Kidney epithelial cell (primary cell): ENCODE measurements at places on chromosomes 1 and 21. TPM values are rescaled to one million over a fixed set of nuclear protein-coding genes. Genes with fewer than 3 reads are reported as not detected.

DNA sequence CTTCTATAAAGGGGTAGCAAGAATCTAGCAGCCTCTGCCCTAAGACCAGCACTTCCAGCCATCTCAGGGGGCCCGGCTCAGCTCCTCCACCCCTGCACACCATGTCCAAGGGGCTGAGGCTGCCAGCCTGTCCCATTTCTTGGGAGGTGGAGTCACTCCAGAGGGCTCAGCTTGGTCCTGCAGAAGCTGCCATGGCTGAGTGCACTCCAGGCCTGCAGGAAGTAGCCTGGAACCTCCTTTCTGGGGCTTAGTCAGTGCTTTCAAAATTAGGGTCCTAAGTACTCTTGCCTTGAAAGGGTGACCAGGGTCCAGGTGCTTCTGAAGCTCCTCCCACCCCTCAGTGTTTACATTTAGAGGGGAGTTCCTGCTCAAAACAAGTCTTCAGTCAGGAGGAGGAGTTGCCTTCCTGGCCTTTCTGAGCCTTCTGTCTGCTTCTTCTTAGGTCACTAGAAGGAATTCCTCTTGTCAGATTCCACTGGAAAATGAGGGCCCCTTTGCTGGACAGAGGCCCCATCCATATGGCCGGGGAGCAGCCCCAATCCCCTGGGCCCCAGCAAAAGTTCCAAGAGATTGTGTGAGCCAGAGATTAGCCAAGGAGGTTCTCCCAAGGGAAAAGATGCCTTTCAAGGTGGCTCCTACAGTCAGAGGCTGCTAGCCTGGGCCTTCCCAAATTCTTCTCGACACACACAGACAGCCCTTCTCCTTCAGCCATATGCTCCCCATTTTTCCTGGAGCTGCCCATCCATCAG, 128.1 kb upstream of the VAMP3 start:
- peak; percentile 19 for DNase-seq

GRCh38 chr1:92820551-92820950, 11.3 kb upstream of the RPL5 start:
- DNase-seq: no peak

DNA sequence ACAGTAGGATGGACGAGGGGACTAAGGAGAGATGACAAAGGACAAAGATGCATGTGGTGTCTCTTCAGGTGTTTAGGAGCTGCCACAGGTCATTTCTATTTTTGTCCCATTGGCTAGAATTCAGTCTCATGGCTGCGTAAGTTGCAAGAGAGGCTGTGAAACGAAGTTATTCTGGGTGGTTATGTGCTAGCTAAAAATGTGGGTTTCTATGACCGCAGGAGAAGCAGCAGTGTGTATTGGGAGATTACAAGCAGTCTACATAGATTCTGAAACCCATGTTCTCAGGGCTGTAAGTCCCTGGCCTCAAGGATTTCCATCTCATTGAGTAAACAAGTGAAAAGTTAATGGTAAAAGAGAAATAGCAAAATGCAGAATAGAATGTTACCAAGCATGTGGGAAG, 110.7 kb downstream of the SPATA46 start:
- DNase-seq: no peak

DNA sequence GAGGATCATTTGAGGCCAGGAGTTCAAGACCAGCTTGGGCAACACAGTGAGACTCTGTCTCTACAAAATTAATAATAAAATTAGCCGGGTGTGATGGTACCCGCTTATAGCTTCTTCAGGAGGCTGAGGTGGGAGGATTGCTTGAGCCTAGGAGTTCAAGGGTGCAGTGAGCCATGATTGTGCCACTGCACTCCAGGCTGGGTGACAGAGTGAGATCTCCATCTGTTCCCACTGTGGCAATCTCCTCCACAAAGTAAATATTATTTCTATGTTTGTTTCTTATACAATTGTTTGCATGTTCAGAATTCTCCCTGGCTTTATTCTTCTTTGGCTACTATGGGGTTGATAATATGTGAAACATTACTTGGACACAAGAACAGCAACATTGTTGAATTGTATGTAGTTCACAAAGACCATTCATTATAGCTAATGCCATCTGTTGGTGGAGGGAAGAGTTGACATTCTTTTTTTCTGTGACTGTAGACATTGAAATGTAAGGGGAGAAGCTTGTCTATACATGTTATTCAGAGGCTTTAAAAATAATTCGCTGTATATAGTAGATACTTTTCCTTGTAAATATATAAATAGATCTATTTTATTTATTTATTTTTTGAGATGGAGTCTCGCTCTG, 47.8 kb upstream of the SRSF10 start:
- DNase-seq: no peak

GRCh38 chr1:17982197-17982596, 125.4 kb upstream of the IGSF21 start:
- DNase-seq: no peak

GRCh38 chr1:248837045-248837780, 811 bp upstream of the ZNF672 start:
- no peak for DNase-seq

DNA sequence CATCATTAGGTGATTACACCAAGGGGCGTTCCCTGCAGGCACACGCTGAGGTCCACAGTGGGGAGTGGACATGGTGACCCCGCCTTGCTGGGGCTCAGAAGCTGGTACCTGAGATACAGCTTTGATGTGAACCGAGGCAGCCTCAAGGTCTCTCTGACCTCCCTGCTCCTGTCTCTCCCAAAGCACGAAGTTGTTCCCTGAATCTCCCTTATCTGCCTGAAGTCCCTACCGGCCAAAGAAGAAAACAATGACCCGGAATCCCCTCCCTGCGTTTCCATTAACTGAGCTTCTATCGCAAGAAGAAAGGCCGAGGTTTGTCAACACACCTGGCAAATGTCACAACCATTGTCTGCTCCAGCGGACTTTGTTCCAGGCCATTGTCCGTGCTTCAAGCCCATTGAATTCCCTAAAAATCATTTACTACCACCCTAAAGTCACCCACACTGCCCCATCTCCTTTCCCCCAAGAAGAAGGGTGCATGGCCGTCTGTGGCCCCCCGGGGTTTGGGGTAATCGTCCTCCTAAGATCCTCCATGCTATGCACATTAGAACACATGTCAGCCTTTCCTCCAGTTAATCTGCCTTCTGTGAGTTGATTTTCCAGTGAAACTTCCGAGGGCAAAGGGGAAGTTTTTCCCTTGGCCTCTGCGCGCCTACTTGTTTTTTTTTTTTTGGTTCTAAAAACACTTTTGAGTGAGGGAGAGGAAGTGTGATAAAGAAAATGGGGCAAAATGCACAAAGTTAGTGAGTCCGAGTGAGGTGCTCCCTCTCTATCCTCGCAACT, 48.1 kb upstream of the COL18A1 start:
- no peak for DNase-seq

- DNase-seq: no peak
These were observed 17.9 kb upstream of the ABCG1 start for GRCh38 chr21:42200906-42201614.

DNA sequence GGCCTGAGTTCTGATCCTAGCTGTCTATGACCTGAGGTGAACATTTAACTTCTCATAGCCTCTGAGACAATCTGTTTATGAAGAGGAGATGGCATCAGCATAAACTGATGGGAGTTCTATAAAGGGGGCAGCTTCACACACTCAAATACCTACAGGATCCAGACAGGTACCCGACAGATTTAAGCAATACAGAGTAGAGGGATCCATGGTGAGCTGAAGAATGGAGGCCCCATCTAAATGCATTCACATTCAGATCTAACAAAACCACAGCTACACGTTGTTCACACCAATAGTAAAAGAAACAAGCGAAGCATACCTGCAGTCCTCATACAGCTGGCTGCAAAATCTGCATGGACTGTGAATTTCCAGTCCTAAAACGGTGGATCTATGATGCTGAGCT, 48.7 kb upstream of the ESRRG start:
- DNase-seq: no peak

GRCh38 chr1:115544131-115544530, 97.6 kb upstream of the VANGL1 start:
- no peak for DNase-seq

- no peak for DNase-seq
These were observed 99.2 kb upstream of the ACTL8 start for GRCh38 chr1:17655922-17656321.

GRCh38 chr1:47866601-47867437, 130.4 kb downstream of the TRABD2B start:
- DNase-seq: no peak

DNA sequence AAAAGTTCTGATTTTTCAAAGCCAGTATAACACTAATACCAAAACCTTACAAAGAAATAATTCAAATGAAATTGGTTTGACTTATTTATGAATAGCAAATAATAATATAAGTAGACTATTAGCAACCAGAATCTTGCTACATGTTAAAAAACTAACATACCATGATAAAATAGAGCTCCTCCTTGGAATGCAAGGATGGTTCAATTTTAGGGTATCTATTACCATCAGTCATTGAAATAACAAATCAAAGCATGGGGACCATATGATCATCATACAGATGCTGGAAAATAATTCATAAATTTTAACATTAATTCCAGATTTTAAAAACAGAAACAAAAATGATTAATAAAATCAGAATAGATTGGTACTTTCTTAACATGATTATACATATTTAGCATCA, 66.3 kb downstream of the RRAGC start:
- DNase-seq: no peak

- no peak for DNase-seq
These were observed 2.6 kb upstream of the TSPAN1 start for GRCh38 chr1:46172321-46172720.

- DNase-seq: no peak
These were observed 380.7 kb upstream of the NR5A2 start for GRCh38 chr1:199646761-199647160.

LRRN2 gene
- total RNA-seq: 7.6 and 10.8 TPM in 2 replicates

TRIM63 gene
- total RNA-seq: 0.14 TPM in 1 of 2 replicates, not detected in the other

LCE1B gene
- not detected in 2 replicates for total RNA-seq

PTCH2 gene
- under 0.01 and 0.38 TPM in 2 replicates for total RNA-seq

MROH9 gene
- not detected in 2 replicates for total RNA-seq

TSTD1 gene
- total RNA-seq: 112 and 116 TPM in 2 replicates

TFAP2E gene
- 0.67 and 0.75 TPM in 2 replicates for total RNA-seq
